ENCODE measurements at places on chromosomes 4 and X.

DNA sequence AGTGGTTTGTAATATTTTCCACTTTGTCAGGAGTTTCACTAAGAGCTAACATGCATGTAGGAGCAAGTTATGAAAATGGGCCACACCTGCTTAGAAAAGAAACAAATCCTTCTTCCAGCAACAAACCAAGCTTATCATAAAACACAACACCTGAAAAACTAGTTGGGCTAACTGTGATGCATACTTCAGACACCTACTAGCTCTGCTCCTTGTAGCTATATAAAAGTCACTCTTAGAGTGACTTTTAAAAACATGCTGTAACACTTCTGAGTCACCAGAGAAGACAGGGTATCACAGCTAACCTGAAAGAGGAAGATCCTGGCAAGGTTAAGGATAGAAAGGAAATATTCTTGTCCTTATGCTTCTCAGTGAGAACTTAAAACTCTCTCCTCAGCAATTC is 3.6 kb upstream of the SLAIN2 start:
- no peak for DNase-seq

GRCh38 chr4:7134737-7135388 is 57.5 kb upstream of the SORCS2 start:
- DNase-seq = no peak

GRCh38 chr4:108204518-108204917 is 35.8 kb upstream of the LEF1 start:
- DNase-seq = no peak

- DNase-seq = no peak
These were observed 165.5 kb downstream of the EFNB1 start for GRCh38 chrX:68994135-68994890.

DNA sequence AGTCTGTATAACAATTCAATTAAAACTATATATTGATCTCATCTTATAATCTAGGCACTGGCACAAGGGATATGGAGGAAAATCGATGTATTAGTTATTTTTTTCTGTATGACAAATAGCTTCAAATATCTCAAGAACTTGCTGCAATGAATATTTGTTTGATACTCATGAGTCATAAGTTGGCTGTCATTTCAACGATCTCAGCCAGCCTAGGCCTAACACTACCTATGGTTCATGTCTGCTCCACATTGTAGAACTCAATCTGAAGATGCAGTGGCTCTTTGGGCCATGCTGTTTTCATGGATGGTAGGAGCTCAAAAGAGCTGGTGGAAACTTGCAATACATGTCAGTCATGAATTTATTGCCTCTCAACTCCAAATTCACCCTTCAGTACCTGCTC is 44.7 kb downstream of the MAGEB17 start:
- DNase-seq = no peak

GRCh38 chr4:8469550-8469949 is 29.0 kb downstream of the TRMT44 start:
- no peak for DNase-seq
